EL (cell line): ENCODE measurements at places on chromosomes 2 and 18.

GRCh38 chr2:105796131-105796638, 51.5 kb downstream of the NCK2 start:
- no peak for DNase-seq

- peak; percentile 94 for DNase-seq
Observed at GRCh38 chr2:37802899-37803379, 122.1 kb upstream of the RMDN2 start.

- no peak for DNase-seq
Observed at GRCh38 chr2:60400462-60401246, 152.8 kb downstream of the BCL11A start.

DNA sequence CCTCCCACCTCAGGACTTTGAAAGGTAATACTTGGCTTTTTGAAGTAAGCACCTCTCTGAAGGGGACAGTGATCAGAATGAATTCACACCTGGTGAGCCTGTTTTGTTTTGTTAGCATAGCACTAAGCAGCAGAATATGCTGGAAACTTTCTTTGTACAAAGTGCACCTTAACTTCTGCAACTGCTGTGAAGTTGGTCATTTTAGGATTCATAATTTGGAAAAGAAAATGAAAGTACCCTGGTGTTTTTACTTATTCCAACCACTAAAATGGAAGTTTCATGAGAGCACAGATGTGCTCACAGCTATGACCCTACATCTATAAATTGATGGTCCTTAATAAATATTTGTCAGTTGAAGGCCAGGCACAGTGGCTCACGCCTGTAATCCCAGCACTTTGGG, 257.8 kb upstream of the STON1 start:
- DNase-seq = no peak

DNA sequence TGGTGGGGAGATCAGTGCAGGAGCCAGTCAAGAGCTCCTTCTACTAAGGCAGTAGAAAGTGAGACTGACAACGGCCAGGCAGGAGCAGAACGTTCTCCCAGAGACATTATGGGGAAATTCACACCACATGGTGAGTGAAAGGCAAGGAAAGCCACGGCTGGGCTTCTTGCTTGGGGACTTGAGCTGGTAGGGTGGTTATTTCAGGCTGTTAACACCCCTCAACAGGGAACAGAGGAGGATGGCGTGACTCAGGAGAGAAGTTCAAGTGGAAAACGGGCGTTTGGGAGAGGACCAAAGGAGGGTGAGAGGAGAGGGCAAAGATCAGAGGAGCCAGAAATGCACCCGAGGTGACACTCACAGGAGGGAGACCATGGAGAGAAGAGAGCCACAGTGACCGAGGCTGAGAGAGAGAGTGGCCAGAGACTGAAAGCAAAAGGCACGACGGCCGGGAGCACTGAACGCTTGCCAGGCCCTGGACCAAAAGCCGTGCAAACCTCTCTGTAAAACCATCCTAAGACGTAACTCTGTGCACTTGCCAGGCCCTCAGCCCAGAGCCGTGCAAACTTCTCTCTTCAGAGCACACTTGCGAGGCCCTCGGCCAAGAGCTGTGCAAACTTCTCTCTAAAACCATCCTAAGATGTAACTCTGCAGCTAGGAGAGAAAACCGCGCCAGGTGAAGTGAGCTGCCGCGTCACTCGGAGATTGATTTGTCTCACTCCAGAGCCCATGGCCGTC, 7.7 kb downstream of the TPO start:
- no peak for DNase-seq

- no peak for DNase-seq
Observed at GRCh38 chr2:217304582-217304981, 444.7 kb upstream of the TNP1 start.

DNA sequence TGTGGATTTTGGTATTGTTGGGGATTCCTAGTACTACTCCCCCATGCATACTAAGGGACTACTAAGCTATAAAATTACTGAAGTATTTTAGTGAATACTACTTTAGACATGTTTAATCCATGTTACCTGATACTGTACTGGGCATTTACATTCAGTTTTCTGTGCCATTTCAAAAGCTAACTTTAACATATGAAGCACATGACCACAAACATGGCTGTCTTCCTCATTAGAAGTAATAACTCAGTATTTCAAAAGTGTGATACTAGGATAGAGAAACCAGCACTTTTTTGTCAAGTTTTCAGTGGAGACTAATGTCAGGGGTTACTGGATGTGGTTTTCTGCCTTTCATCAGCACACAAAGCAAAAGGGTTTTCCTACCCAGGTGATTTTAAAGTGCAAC, 27.9 kb downstream of the WDR33 start:
- no peak for DNase-seq

- DNase-seq = peak; percentile 54
Observed at GRCh38 chr2:160194351-160194750, 5.7 kb downstream of the ITGB6 start.

- no peak for DNase-seq
Observed at GRCh38 chr2:163610817-163611556, 124.8 kb downstream of the FIGN start.

- no peak for DNase-seq
Observed at GRCh38 chr2:60872510-60872928, 8.9 kb upstream of the REL start.

- DNase-seq = peak; percentile 83
Observed at GRCh38 chr18:54828281-54828881, at the start of gene RAB27B. Gene RAB27B (plus strand): TSS chr18:54828477. CDS start chr18:54877586, 49,109 bp downstream.

- peak; percentile 72 for DNase-seq
Observed at GRCh38 chr2:23363831-23364230, 21.1 kb upstream of the KLHL29 start.

GRCh38 chr18:25832001-25832604, 258.3 kb downstream of the SS18 start:
- peak; percentile 74 for DNase-seq

DNA sequence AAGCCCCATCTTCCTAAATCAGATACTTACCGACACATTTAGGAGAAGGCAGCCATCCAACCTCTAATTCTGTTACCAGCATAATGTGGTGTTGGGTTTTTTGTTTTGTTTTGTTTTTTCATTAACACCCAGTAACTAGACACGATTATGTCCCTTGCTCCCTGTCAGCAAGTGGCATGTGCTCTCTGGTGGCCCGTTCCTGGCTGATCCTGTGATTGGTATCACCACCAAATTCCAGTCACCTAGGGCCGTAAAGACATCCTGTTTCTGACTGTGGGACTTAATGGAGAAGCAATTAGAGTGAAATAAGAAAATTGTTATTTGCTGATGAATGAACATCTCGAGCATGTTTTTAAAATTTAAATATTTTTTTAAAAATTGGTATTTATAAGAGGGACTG, 5.9 kb upstream of the DLX1 start:
- DNase-seq = no peak

GRCh38 chr2:237742191-237742590, 56.4 kb upstream of the RBM44 start:
- DNase-seq = no peak
